Thoracic aorta (tissue), 2 donors: ENCODE measurements at places on chromosomes 3 and 15. TPM values are rescaled to one million over a fixed set of nuclear protein-coding genes. Genes with fewer than 3 reads are reported as not detected.

STAC gene
- 62.3 TPM for total RNA-seq

SGO1 gene
- total RNA-seq = 0.14 TPM

AADACL2 gene
- total RNA-seq = not detected

SH3GL3 gene
- total RNA-seq = 4.9 TPM

HTR3C gene
- total RNA-seq = not detected

ASB7 gene
- 12.8 TPM for total RNA-seq

PRKCD gene
- total RNA-seq = 20.2 TPM

MST1R gene
- total RNA-seq = 7.7 TPM

TMEM45A gene
- total RNA-seq = 26.5 TPM

FANCD2OS gene
- not detected for total RNA-seq

CAND2 gene
- 44.6 TPM for total RNA-seq

GOLGA8T gene
- not detected for total RNA-seq

CYP8B1 gene
- total RNA-seq = not detected

IGDCC3 gene
- not detected for total RNA-seq

SPTSSB gene
- not detected for total RNA-seq

TPM1 gene
- 1,440 TPM for total RNA-seq

CHRM5 gene
- total RNA-seq = not detected

UTS2B gene
- not detected for total RNA-seq

TRIM42 gene
- not detected for total RNA-seq

CACNA2D3 gene
- 4.0 TPM for total RNA-seq

PLSCR5 gene
- total RNA-seq = not detected

COL6A5 gene
- not detected for total RNA-seq
